CD4-positive, alpha-beta memory T cell (primary cell): ENCODE measurements at places on chromosomes 12 and 14. TPM values are rescaled to one million over a fixed set of nuclear protein-coding genes. Genes with fewer than 3 reads are reported as not detected.

GRCh38 chr12:70721656-70722357 lies 84.6 kb upstream of the PTPRB start:
- no peak for DNase-seq

DNA sequence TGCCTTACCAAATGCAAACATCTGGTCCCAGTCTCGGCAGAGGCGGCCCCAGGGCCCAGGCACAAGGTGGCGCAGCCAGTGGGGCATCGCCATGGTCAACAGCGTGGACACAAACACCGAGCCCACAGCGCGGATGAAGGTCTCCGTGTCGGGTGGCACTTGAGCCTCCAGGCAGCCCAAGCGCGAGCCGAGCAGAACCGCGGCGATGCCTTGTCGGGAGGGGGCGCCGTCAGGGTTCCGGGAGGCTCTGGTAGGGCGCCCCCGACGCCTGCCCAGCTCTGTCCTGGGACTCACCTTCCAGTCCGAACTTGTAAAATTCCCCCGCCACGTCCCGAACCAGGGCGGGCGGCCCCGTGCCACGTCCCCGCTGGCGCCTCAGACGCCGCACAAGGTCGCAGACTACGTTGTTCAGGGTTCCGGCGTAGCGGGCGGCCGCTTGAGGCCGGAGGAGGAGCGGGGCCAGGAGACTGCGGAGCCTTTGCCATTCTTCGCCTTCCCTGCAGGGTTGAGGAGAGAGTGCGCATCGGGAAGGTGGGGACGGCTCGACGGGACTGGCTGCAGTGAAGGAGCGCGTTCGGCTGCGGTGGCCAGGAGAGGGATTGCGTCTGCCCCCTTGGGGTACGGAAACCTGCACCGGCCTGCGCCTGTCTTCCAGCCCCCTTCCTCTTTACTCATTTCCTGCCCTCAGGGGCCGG lies 1.7 kb downstream of the CYP27B1 start:
- peak; percentile 49 for DNase-seq

Gene KRT77
- not detected for total RNA-seq

- no peak for DNase-seq
Observed at GRCh38 chr14:85223667-85224066, 306.3 kb upstream of the FLRT2 start.

Gene PMEL
- not detected for total RNA-seq

Gene FAM181A
- total RNA-seq = not detected

- peak; percentile 94 for DNase-seq
Observed at GRCh38 chr14:69152902-69153151, at the start of gene DCAF5. Gene DCAF5, minus strand, starts transcription at chr14:69153119. Its CDS starts 141 bp downstream, at chr14:69152978.

DNA sequence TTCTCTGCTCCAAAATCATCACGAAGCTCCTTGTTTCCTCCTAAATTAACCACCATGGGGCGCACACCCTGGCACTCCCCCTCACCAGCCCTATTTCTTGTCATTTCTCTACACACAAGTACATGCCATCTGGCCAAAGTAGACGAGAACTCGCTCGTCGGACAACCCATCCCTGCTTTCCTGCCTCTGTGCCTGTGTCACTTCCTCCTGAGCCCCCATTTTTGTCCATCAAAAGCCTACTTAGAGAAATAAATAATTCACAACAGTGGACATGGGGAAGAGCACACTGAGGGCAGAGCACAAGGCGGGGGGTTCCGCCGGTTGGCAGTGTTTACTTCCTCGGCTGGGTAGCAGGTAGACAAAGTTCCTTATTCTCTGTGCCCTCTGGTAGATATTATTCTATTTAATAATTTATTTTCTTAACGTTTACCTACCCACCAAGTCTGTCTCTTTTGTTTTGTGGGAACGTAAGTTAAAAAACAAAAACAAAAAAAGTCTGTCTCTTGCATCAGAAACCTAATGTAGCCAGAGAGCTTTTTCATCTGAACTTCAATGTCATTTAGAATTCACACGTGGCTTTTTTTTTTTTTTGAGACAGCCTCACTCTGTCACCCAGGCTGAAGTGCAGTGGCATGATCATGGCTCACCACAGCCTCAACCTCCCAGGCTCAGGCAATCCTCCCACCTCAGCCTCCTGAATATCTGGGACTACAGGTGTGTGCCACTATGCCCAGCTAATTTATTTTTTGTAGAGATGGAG lies 6.0 kb downstream of the VPS37B start:
- no peak for DNase-seq

- DNase-seq = no peak
Observed at GRCh38 chr12:105231396-105231795, 4.6 kb downstream of the APPL2 start.

DNA sequence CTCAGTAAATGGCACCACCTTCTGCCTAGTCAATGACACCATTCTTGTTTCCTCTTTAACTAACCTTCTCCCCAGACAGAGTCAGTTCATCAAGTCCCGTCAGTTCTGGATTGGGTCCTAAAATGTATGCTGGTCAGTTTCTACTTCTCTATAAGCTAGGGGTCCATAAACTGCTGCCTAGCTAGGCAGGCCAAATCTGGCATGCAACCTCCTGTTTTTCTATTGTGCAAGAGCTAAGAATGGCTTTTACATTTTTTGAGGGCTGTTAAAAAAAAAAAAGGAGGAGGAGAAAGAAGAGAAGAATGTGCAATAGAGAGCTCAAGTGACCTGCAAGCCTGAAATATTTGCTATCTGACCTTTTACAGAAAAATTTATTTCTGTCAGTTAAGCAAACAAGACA lies 6.4 kb upstream of the TMED10 start:
- DNase-seq = no peak

DNA sequence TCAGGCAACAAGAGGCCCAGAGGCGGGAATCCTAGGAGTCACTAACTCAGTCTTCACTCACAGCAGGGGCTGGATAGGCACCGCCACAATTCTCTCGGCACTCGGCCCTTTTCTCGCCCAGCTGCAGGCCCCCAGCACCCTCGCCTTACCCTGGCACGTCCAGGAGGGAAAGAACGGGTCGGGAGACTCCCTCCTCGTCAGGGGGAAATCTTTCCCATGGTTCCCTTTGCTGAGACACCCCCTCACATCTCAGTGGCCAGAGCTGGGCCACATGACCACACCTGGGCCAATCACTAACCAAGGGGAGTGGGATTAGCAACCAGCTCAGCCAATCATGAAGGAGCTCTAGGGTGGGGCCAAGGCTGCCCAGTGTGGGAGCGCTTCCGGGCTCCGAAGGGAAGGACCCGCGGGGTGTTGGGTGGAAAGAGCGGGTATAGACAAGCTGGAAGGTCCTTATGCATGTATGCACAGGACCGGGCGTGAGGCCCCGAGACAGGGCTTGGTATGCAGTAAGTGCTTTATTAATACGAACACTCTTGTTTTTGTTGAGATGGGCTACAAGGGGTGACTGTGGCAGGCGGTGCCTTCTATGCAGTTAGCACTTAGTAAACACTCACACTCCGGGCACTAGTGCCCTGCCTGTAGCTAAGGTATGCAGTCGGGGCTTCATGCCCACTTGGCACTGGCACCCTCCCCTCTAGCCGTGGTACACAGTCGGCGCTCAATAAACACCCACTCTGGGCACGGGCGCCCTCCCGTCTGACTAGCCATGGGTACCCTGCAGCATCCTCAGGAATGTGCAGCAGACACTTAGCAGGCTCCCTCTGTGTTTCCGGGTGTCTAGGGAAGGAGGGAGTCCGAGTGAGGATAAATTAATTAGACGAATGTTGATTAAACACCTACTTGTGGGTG lies 40.3 kb downstream of the ADGRD1 start:
- no peak for DNase-seq

- no peak for DNase-seq
Observed at GRCh38 chr12:94205822-94206221, 57.4 kb downstream of the PLXNC1 start.

GRCh38 chr14:61568572-61569011 lies 126.7 kb upstream of the HIF1A start:
- DNase-seq = peak; percentile 62

- DNase-seq = no peak
Observed at GRCh38 chr14:95504135-95505029, 12.1 kb downstream of the SYNE3 start.

Gene TMEM132C
- not detected for total RNA-seq

Gene EEA1
- total RNA-seq = 16.1 TPM

DNA sequence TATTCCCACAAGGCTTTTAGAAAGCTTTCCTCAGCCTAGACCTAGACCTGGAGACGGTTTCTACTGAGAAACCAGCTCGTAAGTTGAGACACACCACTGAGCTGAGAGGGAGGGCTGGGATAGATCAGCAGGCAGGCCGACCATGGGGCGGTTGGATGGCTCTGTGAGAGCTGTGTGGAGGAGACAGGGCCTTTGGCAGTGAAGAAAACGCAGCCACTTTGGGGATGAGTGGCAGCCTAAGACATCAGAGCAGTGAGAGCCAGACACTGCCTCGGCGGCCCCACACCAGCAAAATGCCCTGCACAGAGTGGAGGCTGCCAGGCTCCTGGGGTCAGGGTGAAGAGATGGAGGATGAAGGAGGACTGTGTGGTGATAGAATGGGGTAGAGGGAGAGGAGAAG lies 46.0 kb downstream of the CACNA2D4 start:
- DNase-seq = no peak

- no peak for DNase-seq
Observed at GRCh38 chr12:117524806-117525205, 163.4 kb upstream of the NOS1 start.

DNA sequence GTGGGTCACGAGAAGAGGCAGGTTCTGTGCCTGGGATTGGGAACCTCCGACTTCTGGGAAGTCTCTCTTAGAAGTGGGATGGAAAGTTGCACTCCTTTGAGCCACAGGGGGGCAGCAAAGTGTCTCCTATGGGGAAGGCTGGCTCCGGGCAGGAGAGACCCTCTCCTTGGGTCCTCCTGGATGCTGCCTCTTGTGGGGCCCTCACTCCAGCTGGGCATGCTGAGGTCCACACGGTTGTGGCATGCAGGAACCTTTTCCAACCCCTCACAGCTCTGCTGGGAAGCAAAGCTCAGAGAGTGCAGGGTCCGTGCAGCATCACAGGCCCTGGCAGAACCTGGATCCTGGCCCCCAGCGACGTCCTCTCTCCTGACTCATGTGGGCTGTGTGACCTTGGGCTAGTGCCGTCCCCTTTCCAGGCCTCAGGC lies 17.4 kb downstream of the SDSL start:
- DNase-seq = no peak
